Thoracic aorta (tissue), 2 donors: ENCODE measurements at places on chromosomes 13 and 19.

DNA sequence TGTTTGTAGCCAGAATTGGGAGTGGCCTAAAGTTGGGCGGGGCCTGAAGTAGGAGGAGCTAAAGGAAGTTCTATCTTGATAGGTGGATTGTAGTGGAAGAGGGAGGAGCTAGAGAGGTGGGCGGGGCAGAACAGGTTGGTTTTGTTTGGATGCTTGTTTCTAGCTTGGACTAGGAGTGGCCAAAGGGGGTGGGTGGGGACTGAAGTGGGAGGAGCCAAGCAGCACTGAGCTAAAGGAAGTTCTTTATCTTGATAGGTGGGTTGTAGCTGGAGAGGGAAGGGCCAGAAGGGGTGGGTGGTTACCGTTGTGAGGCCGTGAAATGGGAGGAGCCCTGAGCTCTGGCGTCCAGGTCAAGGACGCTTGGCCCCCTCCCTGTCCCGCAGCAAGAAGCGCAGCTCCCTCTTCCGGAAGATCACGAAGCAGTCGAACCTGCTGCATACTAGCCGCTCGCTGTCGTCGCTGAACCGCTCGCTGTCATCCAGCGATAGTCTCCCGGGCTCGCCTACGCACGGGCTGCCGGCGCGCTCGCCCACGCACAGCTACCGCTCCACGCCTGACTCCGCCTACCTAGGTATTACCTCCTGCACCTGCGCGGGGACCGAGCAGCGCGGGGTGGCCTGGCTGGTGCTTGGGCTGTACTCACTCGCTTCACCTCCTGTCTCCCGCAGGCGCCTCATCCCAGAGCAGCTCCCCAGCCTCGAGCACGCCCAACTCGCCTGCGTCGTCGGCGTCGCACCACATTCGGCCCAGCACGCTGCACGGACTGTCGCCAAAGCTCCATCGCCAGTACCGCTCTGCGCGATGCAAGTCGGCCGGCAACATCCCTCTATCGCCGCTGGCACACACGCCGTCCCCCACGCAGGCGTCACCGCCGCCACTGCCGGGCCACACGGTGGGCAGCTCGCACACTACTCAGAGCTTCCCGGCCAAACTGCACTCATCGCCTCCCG lies 8.0 kb downstream of the DNASE2 start:
- no peak for DNase-seq

DNA sequence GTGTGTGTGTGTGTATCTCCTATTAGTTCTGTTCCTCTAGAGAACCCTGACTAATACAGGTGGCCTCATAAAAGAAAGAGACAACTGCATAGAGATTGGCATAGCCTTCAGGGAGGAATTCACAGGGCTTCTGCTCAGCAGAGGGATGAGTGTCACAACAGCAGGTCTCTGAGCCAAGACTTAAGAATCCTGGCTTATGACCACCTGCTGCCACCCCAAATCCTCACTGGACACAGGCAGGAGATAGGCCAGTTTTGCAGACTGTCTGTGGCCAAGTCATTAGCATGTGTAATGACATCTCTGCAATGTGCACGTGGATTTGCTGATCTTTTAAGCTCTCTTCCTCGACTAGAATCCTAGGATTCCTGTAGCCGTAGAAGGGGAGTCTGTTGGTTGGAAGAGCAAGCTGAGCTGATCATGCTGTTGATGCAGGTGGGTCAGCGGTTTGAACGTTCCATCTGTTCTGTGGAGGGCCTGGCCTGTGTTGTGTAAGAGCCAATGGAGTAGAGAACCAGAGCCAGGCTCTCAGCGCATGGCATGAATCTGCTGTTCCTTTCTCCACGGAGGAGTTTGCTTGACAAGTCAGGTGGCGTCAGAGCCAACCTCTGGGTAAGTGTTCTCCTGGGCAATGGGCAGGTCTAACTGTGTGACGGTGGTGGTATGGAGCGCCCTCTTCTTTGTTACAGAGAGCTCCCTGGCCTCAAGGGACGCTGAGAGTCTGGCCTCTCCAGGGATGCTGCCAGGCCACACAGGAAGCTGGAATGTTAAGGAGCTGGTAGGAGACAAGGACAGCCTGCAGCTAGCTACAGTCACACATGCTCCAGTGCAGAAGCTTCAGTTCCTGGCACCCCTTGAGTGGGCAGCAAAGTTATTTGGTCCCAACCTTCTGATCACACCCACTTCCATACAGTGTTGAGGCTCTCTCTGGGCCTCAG lies 503.1 kb downstream of the FOXO1 start:
- DNase-seq: no peak

DNA sequence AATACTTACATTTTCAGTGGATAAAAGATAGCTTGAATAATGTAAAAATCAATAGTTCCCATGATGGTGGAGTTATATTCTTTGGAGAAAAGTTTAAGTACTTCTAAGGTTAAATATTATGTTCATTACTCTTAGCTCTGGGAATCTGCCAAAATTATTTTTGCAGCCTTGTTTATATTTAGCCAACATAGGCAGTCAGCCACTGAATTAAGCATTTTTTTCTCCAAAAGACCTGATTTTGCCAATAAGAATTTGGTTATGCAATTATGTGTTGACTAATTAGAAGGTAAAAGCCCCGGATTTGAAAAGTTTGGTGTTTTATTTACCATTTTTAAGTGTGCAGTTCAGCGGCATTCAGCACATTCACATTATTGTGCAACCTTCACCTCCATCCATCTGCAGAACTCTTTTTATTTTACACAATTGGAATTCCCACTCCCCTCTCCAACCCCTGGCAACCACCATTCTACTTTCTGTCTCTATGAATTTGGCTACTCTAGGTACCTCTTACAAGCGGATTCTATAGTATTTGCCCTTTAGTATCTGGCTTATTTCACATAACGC lies 90.1 kb upstream of the C1QTNF9B start:
- no peak for DNase-seq

- no peak for DNase-seq
These were observed 184.9 kb downstream of the GGACT start for GRCh38 chr13:100403675-100404074.

DNA sequence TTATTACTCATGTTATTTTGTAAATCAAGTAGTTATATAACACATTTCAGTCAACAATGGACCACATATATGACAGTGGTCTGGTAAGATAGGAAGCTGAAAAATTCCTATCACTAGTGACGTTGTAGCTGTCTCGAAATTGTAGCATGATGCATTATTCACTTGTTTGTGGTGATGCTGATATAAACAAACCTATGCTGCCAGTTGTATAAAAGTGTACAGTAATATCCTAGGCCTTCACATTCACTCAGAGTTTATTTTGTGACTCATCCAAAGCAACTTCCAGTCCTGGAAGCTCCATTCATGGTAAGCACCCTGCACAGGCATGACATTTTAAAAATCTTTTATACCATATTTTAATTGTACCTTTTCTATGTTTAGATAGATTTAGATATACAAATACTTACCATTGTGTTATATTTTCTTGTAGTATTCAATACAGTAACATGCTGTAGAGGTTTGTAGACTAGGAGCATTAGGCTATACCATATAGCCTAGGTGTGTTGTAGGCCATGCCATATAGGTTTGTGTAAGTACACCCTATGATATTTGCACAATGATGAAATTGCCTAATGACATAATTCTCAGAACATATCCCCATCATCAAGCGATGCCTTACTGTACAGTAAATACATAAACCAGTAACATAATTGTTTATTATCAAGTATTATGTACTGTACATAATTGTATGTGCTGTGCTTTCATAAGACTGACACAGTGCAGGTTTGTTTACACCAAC lies 49.3 kb downstream of the IFT88 start:
- no peak for DNase-seq

DNA sequence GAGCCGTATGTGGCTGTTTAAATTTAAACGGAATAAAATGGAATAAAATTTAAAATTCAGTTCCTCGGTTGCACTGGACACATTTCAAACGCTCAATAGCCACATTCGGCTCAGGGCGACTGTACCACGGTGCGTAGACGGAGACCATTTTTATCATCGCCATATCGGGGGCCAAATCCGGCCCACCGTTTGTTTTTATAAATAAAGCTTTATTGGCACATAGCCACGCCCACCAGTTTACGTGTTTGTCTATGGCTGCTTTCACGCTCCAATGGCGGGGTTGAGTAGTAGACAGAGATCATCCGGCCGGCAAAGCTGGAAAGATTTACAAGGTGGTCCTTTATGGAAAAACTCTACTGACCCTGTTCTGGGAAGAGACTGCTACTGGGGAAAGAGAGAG lies 33.0 kb downstream of the PTPRS start:
- no peak for DNase-seq

- DNase-seq: no peak
These were observed 10.1 kb downstream of the GRIN2D start for GRCh38 chr19:48403606-48404005.

DNA sequence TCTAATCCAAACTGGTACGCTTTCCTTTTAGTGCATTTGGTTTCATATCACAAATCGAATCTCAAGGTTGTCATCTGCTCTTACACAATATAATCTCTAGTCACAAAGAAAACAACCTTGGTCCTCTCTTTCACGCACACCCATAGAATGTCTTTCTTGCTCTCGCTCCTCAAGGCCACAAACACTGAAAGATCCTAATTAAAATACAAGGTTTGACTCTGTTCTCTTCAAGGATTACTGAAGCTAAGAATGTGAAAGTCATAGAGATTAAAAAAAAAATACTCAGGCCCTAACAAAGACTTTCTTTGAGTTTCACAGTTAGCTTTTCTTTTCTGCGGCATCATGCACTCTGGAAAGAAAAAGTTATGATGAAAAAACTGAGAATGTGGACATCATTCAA lies 891.5 kb downstream of the EFNB2 start:
- DNase-seq: no peak

- DNase-seq: no peak
These were observed at the start of gene CYP4F12 for GRCh38 chr19:15672580-15673175. Gene CYP4F12 (plus strand): TSS chr19:15673087. CDS start chr19:15673530, 443 bp downstream.

DNA sequence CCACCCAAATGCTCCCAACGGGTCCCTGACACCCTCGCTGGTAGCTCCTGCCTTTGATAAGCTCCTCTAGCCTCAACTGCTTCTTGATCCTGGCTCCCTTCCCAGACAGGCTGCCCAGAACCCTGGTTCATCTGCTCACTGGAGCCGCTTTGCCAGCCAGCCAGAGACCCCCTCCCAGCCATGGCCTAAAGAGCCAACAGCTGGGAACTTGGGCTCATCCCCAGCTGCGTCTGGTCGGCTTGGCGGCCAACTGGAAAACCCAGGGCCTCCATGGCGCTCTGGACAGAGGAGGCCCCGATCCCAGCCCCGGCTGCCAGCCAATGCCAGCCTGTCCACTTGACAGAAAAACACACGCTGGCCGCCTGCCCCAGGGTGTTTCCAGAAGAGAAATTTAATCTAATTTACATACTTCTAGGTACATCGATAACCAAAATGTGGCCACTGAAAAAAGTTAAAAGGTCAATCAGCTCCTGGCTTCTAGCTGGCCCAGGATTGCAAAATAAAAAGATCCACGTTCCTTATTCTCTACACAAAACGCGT lies 3.0 kb upstream of the AKAP8L start:
- no peak for DNase-seq

- DNase-seq: no peak
These were observed 132.5 kb downstream of the NALCN start for GRCh38 chr13:101283782-101284181.

- peak; percentile 32 for DNase-seq
These were observed 441.5 kb upstream of the KLF12 start for GRCh38 chr13:74575729-74576125.

GRCh38 chr19:49809941-49810389 lies 3.1 kb downstream of the FUZ start:
- DNase-seq: no peak

DNA sequence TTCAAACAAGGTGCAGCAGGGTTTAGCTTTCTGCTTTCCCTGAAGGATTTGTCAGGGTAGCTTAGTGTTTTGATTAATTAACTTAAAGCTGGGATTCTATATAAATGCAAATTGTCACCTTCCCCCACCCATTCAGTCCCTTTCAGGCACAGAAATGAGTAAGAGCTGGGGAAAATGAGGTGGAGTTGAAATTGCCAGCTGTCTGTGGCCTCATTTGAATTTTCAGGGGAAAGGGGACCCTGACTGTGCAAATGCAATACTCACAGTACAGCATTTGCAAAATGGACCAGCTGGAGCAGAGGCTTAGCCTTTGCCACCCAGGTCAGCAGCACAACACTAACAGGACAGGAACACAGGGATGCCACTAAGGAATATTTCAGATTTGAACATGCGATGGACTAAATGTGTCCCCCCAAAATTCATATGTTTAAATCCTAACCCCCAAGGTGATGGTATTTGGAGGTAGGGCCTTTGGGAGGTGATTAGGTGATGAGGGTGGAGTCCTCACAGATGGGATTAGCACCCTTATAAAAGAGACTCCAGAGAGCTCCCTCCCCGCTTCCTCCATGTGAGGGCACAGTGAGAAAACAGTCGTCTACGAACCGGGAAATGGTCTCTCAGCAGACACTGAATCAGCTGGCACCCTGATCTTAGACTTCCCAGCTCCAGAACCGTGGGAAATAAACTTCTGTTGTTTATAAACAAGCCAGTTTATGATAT lies 59.5 kb upstream of the CYSLTR2 start:
- no peak for DNase-seq

DNA sequence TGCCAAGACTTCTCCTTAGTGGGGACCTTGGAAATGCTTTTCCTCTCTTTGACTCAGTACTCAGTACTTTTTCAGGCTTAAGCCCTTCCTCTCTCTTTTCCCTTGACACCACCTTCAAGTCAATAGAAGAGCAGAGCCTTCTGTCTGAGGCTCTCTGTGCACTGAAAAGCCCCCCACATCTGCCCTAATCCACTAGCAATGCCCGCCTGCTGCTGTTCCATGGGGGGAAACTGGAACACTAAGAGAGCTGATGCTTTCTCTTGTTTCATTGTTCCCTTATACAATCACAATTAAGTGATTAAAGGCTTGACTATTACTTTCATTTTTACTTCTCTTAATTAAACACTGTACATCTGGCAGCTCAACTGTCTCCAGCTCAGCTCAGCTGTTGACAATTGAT lies 254.5 kb downstream of the SLITRK6 start:
- no peak for DNase-seq

DNA sequence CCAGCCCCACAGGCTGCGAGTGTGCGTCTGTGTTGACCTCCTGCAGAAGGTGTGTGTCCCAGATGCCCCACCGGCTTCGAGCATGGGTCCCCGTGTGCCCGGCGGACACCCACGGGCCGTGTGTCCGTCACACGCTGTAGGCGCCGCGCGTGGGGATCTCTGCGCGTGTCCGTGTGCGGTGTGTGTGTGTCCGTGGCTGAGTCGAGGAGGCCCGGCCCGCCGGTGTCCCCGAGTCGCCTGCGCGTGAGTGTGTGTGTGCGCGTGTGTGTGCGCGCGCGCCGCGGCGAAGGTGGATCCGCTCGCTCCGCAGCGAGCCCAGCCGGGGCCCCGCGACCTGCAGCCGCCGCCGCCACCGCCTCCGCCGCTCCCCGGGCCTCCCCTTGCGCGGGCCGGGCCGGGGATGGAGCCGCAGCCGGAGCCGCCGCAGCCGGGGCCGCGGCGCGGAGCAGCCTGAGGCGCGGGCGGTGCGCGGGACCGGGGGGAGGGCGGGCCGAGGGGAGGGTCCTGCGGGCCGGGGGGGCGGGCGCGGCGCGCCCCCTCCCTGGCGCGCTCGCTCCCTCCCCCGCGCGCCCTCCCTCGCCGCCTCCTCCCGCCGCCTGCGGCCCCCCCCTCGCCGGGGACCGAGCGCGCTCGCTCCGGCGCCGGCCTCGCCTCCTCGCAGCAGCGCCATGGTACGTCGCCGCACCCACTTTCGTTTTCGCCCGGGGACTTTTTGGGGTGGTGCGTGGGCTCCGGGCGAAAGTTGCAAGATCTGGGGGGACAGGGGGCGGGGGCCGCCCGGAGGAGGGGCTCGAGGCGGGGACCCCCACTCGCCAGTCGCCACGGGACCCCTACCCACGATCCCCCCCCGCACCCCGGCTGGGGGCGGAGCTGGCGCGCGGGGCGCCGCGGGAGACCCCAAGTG lies 7.1 kb upstream of the NFIC start:
- no peak for DNase-seq
